ENCODE measurements at places on chromosomes 6 and 20.

GRCh38 chr20:9329355-9330101 is 184.9 kb upstream of the LAMP5 start:
- no peak for DNase-seq

GRCh38 chr6:91075244-91075976 is 488.5 kb upstream of the MAP3K7 start:
- no peak for DNase-seq

DNA sequence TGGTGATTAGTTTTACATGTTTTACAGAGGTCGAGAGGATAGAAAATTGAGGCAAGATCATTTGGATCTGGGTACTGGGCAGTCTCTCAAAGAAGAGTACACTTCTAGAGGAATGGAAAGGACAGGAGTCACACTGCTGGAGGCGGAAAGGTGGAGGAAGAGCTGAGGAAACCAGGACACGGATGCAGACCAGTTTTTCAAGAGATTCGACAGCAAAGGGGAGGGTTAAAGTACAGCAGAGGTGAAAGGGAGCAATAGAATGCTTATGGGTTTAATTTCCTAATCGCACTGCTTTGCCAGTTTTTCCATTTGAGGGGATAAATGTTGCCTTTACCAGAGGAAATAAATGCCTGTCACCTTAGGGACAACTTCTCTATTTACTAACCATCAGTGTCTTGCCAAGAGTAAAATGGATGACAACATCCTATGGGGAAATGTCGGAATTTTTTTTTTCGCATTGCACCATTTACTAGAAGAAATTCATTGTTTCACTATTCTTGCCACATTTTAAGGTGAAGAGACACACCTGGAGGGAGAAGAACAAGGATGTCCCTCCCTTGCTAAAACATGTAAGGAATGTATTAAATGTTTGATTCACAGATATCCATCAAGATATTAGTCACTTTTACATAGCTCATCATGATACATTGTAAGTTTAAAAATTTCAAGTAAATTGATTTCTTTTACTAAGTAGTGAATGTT is 226.6 kb downstream of the COL12A1 start:
- no peak for DNase-seq

- no peak for DNase-seq
These were observed 16.8 kb upstream of the TCFL5 start for GRCh38 chr20:62878244-62879038.

DNA sequence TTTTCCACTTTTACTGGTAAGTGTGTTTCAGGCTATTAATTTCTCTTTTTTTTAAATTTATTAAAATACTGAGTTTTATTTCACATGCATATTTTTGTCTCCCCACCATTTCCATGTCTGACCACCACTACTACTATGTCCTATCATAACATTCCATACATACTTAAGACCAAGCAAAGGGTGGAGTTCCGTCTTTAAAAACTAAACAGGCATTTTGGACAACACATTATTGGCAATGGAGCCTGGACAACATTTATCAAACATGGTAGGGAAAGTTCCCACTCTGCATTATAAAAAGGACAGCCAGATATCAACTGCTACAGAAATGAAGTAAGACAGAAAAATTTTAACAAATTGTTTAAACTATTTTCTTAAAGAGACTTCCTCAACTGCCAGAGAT is 91.9 kb downstream of the LMBRD1 start:
- no peak for DNase-seq

GRCh38 chr20:14687313-14687712 is 349.9 kb upstream of the FLRT3 start:
- peak; percentile 65 for DNase-seq

- no peak for DNase-seq
These were observed 13.7 kb upstream of the ZNF831 start for GRCh38 chr20:59149678-59150504.

DNA sequence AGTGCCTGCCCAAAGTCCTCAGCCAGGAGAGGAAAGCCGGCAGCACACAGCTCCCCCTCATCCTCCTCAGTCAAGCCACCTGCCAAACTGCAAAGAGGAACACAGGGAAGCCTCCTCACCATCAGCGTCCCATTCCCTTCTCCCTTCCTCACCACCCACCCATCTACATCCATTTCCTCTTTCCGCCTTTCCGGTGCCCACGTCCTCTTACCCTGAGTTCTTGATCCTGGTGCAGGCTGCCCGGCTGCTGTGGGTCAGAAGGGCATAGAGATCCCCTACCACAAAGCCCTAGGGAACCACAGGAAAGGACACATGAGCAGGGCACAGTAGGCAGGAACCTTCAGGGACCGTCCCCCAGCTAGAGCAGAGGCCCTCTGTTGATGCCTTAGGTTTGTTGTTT is 6.0 kb downstream of the GNMT start:
- DNase-seq, result no peak

GRCh38 chr20:34536798-34537394 is 20.7 kb downstream of the DYNLRB1 start:
- DNase-seq, result peak; percentile 55

DNA sequence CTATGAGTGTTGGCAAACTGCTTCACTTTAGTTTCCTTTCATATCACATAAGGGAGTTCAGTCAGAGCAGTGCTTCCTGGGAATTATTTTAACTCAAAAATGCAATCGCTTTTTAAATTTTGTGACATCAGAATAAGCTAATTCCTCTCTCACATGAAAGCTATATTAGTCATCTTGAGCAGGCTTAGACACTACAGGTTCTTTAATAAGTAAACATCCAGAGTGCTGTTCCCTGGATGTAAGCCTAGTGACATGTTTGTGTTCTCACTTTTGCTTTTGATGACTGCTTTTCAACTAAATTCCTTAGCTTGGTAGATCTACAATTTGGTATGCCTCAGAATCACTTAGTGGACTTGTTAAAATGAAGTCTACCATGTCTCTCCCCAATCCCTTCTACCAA is 252.7 kb upstream of the POU3F2 start:
- DNase-seq, result no peak

- DNase-seq, result no peak
These were observed 325.3 kb downstream of the GJA1 start for GRCh38 chr6:121760745-121761144.

DNA sequence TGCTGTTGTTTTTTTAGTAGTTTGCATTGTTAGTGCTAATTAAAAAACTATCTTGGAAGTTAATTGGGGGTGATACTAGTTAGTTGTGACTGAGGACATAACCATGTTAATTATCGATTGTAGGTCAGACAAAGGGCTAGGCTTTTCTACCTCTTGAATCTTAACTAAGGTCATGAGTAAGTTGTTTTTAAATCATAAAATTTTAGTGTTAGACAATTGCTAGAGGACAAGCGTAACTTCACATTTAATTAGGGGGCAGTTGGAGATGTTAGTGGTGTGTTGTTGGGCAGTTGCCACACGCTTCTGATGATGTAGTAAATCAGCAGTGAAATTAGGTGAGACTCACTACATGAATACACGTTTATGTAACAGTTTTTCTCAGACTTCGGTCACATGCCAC is 619.1 kb upstream of the FLRT3 start:
- DNase-seq, result no peak

DNA sequence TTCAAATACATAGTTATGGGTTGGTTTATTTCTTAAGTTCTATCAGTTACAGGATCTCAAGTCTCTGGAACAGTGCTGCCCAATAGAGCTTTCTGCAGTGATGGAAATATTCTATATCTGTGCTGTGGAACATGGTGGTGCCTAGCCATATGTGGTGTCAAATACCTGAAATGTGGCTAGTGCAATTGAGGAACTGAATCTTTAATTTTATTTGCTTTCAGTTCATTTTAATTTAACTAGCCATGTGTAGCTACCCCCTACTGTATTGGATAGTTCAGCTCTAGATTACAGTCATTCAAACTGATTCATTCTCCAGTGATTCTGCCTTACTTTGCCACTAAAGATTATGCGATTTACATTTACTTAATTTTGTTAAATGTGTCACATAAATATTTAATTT is 503.2 kb downstream of the CDKAL1 start:
- no peak for DNase-seq

- peak; percentile 87 for DNase-seq
These were observed 125.3 kb upstream of the SLC2A12 start for GRCh38 chr6:134177753-134178160.

DNA sequence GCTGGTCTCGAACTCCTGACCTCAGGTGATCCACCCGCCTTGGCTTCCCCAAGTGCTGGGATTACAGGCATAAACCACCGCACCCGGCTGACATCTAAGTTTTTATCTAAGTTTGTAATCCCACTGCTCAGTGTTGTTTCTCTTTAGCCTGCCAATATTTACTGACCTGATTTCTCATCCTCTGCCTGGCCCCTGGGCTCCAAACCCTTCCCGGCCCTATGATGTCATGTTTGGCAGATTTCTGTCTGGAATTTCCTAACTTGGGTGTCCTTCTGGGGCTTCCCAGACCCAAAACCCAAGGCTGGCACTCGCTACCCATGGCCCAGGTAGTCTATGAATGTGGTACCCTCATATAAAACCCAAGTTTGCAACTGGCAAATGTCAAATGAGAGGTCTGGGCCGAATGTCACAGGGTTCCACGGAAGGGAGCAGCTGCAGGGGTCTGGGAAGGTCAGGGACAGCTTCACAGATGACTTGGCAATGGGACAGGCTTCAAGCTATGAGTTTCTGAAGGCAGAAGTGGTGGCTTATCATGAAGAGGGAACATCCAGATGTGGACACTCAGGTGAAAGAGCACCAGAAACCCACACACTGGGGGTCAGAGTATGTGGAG is 54.9 kb downstream of the TMEM170B start:
- peak; percentile 58 for DNase-seq

DNA sequence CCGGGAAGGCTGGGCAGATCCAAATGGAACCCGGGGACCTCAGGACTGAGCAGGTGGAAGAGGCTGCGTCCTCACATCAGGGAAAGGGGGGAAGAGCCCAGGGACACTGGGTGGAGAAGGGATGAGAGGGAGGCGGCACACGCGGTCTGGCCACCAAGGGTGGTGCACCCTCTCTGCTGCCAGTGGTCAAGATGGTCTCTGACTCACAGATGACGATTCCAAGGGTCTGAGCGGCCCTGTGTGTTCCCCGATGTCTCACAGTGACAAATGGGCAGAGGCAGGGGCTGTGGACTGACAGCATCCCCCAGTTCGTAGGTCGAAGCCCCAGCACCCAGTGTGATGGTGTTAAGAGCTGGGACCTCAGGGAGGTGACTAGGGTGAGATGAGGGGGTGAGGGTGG is 32.1 kb downstream of the SLCO4A1 start:
- no peak for DNase-seq

DNA sequence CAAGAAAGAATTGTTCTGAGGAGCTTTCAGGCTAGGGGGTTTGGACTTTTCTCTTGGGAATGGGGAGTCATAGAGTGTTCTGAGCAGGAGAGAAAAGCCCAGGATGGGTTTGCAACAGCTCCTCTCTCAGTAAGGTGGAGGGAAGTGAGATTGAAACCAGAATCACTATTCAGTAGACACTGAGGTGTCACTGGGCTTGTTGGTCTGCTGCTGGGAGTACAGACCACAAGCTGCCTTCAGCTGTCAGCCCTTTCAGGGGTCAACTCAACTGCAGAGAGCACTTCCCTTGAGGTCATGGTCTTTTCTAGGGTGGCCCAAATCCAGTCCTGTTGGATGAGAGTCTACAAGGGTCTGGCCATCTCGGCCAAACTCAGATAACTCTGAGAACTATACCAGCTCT is 12.9 kb upstream of the FOXA2 start:
- DNase-seq, result no peak

DNA sequence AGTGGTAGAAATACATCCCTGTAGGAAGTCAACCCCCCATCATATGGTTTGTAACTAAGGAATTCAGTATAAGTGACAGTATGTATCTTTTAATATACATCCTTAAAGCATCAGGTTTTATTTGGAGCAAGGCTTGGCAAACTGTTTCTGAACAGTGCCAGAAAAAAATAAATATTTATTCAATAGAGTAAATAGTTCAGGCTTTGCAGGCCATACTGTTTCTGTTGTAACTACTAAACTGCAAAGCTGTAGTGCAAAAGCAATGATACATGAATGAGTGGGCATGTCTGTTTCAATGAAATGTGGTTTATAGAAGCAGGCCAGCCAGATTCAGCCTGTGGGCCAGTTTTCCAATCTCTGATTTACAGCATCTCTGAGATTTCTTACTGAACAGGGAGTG is 977 bp downstream of the MEI4 start:
- no peak for DNase-seq

- DNase-seq, result peak; percentile 23
These were observed 28.9 kb upstream of the MTRF1L start for GRCh38 chr6:153031335-153031955.

DNA sequence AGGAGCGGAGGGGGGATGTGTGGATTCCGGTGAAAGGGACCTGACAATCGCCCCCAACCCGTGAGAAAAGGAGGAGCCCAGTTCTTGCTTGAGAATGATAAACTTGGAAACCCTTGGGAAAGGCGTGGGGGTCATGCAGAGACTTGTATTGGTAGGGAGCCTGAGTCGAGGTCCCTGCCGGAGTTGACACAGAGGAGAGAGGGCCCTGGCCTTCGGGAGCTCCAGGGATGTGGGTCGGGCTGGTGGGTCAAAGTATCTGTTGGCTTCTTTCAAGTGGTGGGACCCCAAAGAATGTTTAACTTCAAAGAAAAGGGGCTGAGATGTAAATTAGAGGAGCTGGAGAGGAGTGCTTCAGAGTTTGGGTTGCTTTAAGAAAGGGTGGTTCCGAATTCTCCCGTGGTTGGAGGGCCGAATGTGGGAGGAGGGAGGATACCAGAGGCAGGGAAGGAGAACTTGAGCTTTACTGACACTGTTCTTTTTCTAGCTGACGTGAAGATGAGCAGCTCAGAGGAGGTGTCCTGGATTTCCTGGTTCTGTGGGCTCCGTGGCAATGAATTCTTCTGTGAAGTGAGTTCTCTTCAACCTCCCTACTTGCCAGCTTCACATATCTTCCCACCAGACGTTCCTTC is 571 bp downstream of the CSNK2B start:
- no peak for DNase-seq

- DNase-seq, result no peak
These were observed 299.9 kb upstream of the SUPT3H start for GRCh38 chr6:45677381-45678284.

DNA sequence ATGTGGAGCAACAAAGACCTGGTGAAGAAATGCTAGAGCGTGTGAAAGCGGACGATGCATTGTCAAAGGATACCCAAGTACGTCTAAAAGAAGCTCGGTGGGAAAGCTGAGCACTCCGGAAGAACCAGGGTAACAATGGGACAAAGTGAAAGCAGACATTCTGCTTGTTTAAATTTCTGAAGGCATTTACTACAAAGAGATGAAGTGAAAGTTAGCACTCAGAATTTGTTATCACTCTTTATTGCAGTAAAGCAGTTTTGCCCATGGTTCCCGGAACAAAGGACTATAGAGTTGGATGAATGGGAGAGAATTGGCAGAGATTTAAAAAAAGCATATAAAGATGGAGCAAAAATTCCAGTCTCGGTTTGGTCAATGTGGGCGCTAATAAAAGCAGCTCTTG is 12.8 kb upstream of the IRAK1BP1 start:
- DNase-seq, result no peak

Data from foreskin fibroblast (primary cell).